Body of pancreas (tissue), 4 donors: ENCODE measurements at places on chromosomes 2 and 18. TPM values are rescaled to one million over a fixed set of nuclear protein-coding genes. Genes with fewer than 3 reads are reported as not detected.

ERFE gene
- 0.66 TPM for total RNA-seq

ANKRD30B gene
- 0.26 TPM for total RNA-seq

GRCh38 chr2:10912076-10912731 lies 470 bp downstream of the KCNF1 start:
- DNase-seq: no peak

DNA sequence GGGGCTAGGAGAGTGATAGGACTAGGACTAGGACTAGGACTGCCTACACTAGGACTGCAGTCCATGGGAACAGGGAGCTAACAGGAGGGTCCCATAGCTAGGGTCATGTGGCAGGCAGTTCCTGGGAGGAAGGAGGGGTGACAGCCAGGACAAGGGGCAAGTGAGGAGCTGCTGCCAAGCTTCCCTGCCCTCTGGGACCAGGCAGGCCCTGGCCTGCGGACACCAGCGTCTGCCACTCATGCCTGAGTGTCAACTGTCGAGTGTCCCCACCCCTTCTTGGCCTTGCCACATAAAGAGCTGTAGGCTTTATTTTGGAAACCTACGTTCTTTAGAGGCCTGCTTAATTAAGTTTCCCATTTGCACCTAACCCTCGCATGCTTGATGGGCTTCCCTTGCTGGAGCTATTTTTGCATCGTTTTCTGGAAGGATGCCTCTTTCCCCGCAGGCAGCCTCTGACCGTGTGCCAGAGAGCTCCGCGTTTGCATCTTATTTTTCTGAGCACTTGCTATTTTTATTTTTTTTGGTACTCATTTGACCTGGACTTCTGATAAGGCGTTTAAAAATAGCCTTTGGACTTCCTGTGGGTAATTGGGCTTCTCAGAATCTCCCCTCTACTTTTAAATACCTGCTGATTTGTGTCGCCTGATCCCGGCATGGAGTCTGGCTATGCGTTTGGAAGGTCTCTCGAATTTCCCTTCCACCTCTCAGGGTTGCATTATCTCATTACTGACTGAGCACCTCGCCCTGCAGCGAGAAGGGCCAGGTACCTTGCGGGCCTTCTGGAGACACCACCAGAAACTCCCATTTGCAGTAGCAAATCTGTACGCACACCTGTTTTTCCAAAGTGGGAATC lies 66.4 kb downstream of the SH3RF3 start:
- no peak for DNase-seq
